Vagina (tissue), 2 donors: ENCODE measurements at places on chromosomes 13 and 19. TPM values are rescaled to one million over a fixed set of nuclear protein-coding genes. Genes with fewer than 3 reads are reported as not detected.

Gene CGB8
- total RNA-seq = not detected

DNA sequence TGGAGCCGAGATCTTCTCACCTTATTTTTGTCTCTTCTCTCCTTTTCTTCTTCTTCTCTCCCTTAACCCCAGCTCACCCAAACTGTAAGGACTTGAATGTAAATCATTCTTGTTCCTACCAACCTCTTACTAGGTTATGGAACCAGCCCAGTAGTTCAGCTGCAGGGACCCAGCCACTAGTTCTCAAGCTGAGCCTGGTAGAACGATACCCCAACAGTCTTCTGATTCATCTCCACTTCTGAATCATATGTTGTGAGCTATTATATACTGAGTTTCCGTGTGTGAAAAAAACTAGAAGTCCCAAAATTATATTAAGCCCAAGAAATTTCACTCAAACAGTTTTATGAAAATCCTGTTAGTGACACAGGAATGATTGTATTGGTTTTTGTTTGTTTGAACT lies 67.7 kb downstream of the DCT start:
- peaks cover 6% of the 10 kb centered on the region for H3K4me1 ChIP-seq
- DNase-seq = no peak
- H3K4me3 ChIP-seq = no peak overlapping the region
- H3K27me3 ChIP-seq = no peaks in the 10 kb centered on the region

DNA sequence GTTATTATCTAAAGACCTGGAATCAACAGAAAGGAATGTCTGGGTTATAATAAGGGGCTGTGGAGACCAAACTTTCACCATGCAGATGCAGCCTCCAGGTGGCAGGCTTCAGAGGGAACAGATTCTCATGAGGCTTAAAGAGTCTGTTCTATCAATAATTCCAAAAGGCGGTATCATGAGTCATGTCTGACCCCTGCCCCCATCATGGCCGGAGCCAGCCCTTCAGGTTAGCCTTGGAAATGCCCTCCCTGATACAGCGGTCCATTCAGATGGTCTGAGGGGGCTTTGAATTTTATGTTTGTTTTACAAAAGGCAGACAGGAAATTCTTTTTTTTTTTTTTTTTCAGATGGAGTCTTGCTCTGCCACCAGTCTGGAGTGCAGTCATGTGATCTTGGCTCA lies 21.7 kb upstream of the LAMP1 start:
- H3K36me3 ChIP-seq = no peaks in the 10 kb centered on the region
- H3K4me3 ChIP-seq = no peak overlapping the region
- no peak overlapping the region for H3K27ac ChIP-seq
- no peak for DNase-seq
- no peaks in the 10 kb centered on the region for H3K4me1 ChIP-seq

GRCh38 chr13:108984251-108984920 lies 355.0 kb downstream of the MYO16 start:
- H3K36me3 ChIP-seq = no peaks in the 10 kb centered on the region
- H3K27me3 ChIP-seq = no peaks in the 10 kb centered on the region
- peaks cover 6% of the 10 kb centered on the region for H3K4me1 ChIP-seq
- no peak overlapping the region for H3K4me3 ChIP-seq
- H3K27ac ChIP-seq = no peak overlapping the region

- H3K27ac ChIP-seq = no peak overlapping the region
- no peak overlapping the region for H3K4me3 ChIP-seq
- no peaks in the 10 kb centered on the region for H3K4me1 ChIP-seq
Measured at GRCh38 chr19:52584736-52585440, 14.8 kb downstream of the ZNF701 start.
